Ascending aorta (tissue), 2 donors: ENCODE measurements at places on chromosomes 7 and 10. TPM values are rescaled to one million over a fixed set of nuclear protein-coding genes. Genes with fewer than 3 reads are reported as not detected.

IDI2 gene
- not detected for total RNA-seq

GCK gene
- 2.7 TPM for total RNA-seq

CYP2W1 gene
- total RNA-seq, result not detected

STK17A gene
- 9.6 TPM for total RNA-seq

MPP7 gene
- 43.9 TPM for total RNA-seq

ANKRD2 gene
- not detected for total RNA-seq

WDR91 gene
- total RNA-seq, result 66.7 TPM

IL6 gene
- 37.3 TPM for total RNA-seq

AKR1D1 gene
- not detected for total RNA-seq

MLLT10 gene
- 16.3 TPM for total RNA-seq

BCAP29 gene
- 73.2 TPM for total RNA-seq

DNA sequence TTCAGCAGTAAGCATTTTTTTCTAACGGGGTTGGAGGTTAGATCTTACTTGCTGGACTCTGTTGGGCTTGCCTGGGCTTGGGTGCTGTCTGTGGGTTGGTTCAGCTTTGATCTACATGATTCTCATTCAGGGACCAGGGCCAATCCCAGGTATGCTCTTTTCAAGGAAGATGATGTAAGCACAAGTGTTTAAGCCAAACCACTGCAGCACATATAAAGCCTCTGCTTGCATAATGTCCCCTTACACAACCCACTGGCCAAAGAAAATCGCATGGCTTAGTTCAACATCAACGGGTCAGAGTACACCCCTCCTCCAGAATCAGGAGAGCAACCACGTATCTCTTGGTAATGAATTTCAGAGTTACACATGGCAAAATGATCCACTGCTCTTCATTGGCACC is 83.9 kb downstream of the DNAJB9 start:
- no peak for DNase-seq

DNA sequence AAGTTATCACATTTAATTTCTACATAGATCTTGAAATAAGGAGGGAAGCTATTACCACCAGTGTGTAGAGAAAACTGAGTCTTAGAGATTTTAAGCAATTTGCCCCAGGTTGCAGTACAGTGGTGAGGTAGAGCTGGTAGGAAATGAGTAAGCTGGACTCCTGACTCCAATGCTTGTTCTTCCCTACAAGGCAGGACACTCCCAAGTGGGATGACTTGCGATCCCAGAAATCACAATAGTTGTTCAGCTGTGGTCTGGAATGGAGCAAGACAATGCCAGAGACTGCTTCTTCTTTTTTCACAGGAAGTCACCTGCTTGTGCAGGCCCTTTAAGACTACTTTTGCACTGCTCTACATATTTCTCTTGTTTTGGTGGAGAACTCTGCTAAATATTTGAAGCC is 327.2 kb upstream of the BMPER start:
- DNase-seq, result no peak

GRCh38 chr7:129343099-129343700 is 91.0 kb upstream of the STRIP2 start:
- DNase-seq, result no peak

DNA sequence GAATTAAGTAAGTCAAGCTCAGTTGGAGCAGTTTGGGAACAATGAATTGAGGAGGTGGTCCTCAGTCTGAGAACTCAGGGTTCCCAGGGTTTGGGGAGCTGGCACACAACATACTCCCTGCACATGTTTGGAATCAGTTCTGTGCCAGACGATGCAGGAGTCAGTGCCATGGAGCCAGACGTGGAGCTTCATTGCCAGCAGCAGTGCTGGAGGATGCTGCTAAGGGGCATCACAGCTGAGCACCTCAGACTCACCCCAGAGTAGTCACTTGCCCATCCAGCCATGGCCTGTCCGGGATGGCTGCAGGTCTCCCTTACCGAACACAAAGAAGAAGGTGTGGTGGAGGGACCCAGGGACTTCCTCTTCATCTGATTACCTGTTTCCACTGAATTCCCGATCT is 7.9 kb downstream of the GIMAP5 start:
- DNase-seq, result no peak

GRCh38 chr7:141411133-141411532 is 140.1 kb upstream of the AGK start:
- DNase-seq, result no peak

- DNase-seq, result no peak
Measured at GRCh38 chr10:43131906-43132305, 6.3 kb upstream of the CSGALNACT2 start.

GRCh38 chr10:129895811-129896135 is 68.3 kb downstream of the EBF3 start:
- no peak for DNase-seq

- no peak for DNase-seq
Measured at GRCh38 chr10:5547931-5548660, 23.3 kb downstream of the CALML3 start.

- DNase-seq, result no peak
Measured at GRCh38 chr10:107898392-107898791, 733.9 kb upstream of the SORCS1 start.

DNA sequence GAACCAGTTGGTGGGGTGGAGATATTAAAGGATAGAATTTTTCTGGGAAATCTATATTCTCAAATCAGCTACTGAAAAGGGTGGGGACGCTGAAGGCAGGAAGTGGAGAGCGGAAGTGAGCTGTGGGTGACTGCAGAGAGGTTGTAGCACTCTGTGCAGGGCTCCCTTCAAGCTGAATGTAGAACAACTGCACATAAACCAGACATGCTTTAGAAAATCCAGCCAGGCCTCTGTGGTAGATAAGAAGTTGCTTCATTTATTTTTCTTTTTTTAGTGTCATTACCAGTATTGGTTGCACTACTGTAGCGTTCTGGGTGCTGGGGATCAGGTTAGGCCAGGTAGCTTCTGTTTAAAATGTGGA is 127.8 kb downstream of the CELF2 start:
- DNase-seq, result no peak

GRCh38 chr7:124155432-124156022 is 122.7 kb upstream of the TMEM229A start:
- DNase-seq, result no peak

- DNase-seq, result no peak
Measured at GRCh38 chr7:130840599-130840998, 106.6 kb upstream of the KLF14 start.

DNA sequence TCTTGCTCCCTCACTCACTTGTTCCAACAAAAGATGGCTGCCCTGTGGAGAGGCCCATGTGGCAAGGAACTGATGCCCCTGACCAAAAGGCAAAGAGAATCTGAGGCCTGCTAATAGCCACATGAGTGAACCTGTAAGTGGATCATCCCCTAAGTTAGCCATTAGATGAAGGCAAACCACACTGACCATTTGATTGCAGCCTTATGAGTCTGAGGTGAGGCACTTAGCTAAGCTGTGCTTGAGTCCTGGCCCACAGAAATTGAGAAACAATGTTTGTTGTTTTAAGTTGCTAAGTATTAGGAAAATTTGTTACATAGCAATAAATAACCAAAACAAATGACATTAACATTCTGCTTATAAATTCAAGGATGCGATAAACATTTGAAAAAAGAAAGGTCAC is 100.1 kb upstream of the BET1 start:
- no peak for DNase-seq

- no peak for DNase-seq
Measured at GRCh38 chr7:120994512-120995410, 6.2 kb downstream of the CPED1 start.

DNA sequence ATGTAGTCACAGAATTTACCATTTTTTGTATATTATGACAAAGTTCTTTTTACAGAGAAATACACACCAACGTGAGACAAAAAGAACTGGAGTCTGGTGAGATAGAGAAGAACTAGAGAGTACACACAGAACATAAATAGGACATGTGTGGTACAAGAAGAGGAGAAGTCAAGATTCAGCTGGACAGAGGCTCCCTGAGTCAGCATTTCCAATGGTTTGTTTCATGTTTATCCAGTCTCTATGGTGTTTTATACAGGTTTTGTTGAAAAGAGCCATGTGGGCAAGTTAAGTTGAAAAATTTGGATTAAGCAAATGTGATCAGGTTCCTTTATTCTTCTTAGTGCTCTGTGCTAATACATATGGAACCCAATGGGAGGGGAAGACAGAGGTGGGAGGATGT is 105.5 kb upstream of the AKR1E2 start:
- no peak for DNase-seq

GRCh38 chr7:16345979-16346958 is 75.1 kb downstream of the CRPPA start:
- no peak for DNase-seq

DNA sequence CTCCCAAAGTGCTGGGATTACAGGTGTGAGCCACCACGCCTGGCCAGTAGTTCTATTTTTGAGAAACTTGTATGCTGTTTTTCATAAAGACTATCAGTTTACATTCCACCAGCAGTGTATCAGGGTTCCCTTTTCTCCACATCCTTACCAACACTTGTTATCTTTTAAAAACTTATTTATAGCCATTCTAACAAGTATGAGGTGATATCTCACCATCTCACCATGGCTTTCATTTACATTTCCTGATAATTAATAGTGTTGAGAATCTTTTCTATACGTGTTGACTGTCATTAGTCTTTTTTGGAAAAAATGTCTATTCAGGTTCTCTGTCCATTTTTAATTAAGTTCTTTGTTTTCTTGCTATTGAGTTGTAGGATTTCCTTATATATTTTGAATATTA is 416.1 kb downstream of the NEBL start:
- no peak for DNase-seq

GRCh38 chr7:29866490-29866930 is 60.2 kb downstream of the WIPF3 start:
- DNase-seq, result peak; percentile 71

DNA sequence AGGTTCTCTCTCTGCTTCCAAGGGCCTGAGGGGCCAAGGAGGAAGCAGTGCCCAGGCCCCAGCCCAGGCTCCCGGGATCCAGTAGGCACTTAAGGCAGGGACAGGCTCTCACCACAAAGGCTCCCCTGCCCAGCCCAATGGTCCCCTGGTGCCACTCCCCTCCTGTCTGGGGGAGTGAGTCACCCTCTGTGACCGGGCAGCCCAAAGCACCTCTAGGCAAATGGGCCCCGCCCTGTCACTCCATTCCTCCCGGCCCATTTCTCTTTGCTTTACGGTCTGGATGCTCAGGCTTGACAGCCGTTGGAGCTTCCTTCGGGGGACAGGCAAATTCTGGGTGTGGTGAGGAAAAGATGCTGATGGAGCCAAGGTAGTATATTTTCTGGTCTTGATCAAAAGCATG is at the start of gene CALHM3:
CALHM3 (minus strand) TSS at position 106 of the 400 bp plus-strand sequence. CDS start 208 bp downstream, outside the sequence.
- DNase-seq, result no peak

DNA sequence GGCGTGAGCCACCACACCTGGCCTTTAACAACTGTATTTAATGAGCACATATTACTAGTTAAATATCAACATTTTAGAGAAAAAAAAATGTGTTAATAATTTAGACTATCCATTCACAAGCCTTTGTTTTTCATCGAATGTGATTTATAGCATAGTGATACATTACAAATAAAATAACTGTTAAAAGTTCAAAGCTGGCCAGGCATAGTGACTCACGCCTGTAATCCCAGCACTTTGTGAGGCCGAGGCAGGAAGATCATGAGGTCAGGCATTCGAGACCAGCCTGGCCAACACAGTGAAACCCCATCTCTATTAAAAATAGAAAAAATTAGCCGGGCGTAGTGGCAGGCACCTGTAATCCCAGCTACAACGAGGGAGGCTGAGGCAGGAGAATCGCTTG is 72.7 kb downstream of the HACD1 start:
- DNase-seq, result no peak

DNA sequence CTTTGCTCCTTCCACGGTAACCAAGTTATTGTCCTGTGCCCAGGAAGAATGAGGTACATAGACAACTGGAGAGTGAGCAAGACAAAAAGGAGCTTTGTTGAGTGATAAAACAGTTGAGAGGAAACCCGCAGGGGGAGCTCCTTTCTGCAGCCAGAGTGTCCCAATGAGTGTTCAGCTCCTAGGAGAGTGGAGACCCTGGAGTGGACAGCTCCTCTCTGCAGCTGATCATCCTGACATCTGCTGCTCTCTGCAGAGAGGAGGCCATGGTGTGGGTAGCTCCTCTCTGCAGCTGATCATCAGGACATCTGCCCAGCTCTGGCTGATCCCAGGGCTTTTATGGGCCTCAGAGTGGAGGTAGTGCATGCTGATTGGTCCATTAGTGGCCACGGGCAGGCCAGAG is 53.4 kb upstream of the PCDH15 start:
- no peak for DNase-seq

DNA sequence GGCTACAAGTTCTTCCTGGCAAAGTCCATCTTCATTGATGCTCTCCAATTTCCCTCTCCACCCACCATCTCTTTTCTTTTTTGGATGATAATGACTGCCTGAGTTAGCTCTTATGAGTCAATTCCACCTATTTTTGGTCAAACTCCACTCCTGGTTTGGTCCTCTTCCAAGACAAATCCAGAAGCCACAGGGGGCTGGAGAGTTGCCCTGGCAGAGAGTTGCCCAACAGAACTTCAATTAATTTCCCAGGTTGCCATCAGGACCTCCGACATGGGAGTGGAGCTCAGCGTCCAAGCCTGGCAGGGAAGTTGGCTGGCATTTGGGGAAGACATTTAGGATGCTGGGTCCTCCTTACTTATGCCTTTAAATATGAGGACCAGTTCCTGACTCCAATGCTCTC is 29.2 kb upstream of the KCNMA1 start:
- DNase-seq, result no peak

- DNase-seq, result no peak
Measured at GRCh38 chr10:126930131-126930882, 25.1 kb downstream of the DOCK1 start.

- DNase-seq, result no peak
Measured at GRCh38 chr10:113310347-113310746, 242.5 kb upstream of the HABP2 start.

DNA sequence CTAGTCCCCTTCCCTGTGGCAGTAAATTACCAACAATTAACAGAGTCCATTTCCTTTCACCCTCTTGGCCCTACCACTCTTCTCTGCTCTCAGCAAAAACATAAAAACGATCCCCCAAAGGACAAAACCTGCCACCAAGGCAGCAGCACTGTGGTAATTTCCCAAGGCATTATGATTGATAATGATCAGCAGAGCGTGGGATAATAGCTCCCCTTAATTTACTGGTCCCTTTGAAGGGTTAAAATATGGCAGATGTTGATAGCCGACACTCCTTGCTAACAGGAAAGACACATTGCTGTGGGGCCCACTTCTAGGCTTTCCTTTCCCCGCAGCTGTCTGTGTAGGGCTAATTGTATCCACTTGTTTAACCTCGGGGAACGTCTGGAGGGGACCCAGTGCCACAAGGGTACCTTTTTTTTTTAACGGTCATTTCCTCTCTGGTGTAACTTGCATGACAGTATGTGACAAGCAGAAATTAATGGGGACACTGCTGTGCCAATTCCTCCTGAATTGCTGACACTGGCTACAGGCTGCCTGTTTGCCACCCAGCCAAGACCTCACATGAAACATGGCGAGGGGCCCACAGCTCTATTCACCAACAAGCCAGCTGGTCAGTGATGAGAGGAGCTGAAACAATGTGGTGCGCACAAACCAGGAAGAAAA is 81.3 kb downstream of the CDK6 start:
- no peak for DNase-seq

- DNase-seq, result no peak
Measured at GRCh38 chr7:101402081-101402779, 39.6 kb downstream of the COL26A1 start.

- no peak for DNase-seq
Measured at GRCh38 chr10:119313644-119314043, 106.3 kb downstream of the GRK5 start.
